ENCODE measurements at places on chromosomes 2 and 18.

DNA sequence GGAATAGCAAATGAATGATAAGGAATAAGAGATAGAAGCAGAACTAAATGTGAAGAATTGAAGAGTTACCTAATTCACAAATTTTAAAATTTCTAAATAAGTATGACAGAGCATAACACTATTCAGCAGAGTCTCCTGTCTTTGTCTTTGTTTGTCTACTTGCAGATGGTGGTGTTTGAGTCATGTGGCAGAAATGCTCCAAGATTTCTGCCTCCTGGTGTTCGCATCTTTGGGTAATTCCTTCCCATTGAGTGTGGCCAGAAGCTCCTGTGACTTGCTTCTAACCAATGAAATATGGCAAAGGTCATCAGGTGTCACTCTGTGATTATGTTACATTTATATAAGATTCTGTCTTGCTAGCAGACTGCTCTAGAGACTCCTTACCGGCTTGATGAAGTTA, 45.6 kb upstream of the GALNT3 start:
- DNase-seq: no peak

GRCh38 chr18:13371689-13372418, 153.3 kb downstream of the LDLRAD4 start:
- DNase-seq: no peak

GRCh38 chr18:32714571-32715148, 58.2 kb downstream of the KLHL14 start:
- no peak for DNase-seq

DNA sequence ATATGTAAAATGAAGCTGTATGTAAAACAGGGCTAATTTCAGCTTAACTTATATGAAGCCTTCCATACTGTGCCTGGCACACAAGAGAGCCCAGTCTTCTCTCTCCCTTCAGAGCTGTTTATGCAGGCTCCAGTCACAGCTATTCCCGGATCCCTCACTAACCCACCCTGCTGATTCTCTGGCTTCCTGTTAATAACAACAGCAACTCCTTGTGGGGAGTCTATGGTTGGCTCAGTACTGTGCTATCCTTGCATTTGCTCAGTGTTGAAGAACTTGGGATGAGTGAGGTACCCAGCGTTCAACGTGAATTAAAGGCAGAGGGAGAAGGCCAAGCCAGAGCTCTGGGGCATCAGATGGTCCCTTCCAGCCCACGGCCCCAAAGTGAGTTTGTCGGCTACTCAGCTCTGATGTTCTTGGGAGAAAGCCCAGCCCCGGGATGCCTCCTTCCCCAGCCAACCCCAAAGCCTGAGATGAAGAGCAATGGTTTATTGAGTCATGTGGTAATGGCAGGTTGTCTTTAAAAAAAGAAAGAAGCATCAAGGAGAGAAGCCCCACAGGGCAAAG, 43.2 kb downstream of the PSD4 start:
- no peak for DNase-seq

GRCh38 chr2:240559286-240559685, 871 bp upstream of the DUSP28 start:
- no peak for DNase-seq

DNA sequence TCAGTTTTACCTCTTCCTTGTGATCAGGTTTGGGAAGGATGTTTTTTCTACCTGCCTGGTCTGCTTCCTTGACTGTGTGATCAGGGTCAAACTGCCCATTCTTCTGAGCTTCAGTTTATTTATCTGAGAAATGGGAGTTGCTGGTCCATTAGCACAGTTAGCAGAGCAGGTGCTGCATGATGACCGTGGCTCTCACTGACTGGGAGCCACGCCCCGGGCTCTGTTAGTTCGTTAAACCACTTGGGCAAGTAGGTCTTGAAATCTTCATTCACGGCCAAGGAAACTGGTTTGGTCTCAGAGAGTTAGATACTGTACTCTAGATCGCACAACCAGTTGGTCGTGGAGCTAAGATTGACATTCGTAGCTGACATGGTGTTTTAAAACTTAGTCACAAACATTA, 41.7 kb downstream of the INPP5D start:
- no peak for DNase-seq

GRCh38 chr2:220163486-220163885, 536.1 kb downstream of the SLC4A3 start:
- no peak for DNase-seq
